Chondrocyte (in vitro differentiated cells): ENCODE measurements at places on chromosomes 7 and 10.

GRCh38 chr10:11993834-11994468 is 48.7 kb downstream of the UPF2 start:
- H3K4me3 ChIP-seq: no peak overlapping the region
- no peak for DNase-seq
- H3K4me1 ChIP-seq: no peaks in the 10 kb centered on the region
- H3K27me3 ChIP-seq: no peaks in the 10 kb centered on the region
- H3K27ac ChIP-seq: no peak overlapping the region

DNA sequence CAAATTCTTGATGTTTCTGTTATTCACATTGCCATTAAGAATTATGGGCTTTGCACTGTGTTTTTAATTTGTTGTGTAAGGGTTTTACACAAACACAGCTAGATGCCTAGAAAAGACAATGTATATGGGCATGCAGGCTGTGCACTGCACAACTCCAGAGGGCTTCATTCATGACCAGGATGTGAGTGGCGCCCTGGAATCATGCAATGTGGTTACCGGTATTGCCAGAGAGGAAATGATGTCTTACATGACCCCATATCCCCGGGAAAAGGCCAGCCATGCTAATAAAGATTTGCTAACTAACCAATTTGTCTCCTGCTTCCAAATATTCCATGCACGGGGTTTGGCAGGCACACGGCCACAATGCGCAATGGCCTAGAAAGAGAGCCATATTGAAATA is 16.9 kb downstream of the KCNMA1 start:
- H3K4me3 ChIP-seq: no peak overlapping the region
- DNase-seq: no peak
- peaks cover 19% of the 10 kb centered on the region for H3K4me1 ChIP-seq
- H3K36me3 ChIP-seq: peaks cover 2% of the 10 kb centered on the region

GRCh38 chr7:111368381-111369065 is 193.8 kb downstream of the IMMP2L start:
- no peaks in the 10 kb centered on the region for H3K27me3 ChIP-seq
- no peak overlapping the region for H3K27ac ChIP-seq
- H3K4me3 ChIP-seq: no peak overlapping the region
- H3K36me3 ChIP-seq: no peaks in the 10 kb centered on the region

DNA sequence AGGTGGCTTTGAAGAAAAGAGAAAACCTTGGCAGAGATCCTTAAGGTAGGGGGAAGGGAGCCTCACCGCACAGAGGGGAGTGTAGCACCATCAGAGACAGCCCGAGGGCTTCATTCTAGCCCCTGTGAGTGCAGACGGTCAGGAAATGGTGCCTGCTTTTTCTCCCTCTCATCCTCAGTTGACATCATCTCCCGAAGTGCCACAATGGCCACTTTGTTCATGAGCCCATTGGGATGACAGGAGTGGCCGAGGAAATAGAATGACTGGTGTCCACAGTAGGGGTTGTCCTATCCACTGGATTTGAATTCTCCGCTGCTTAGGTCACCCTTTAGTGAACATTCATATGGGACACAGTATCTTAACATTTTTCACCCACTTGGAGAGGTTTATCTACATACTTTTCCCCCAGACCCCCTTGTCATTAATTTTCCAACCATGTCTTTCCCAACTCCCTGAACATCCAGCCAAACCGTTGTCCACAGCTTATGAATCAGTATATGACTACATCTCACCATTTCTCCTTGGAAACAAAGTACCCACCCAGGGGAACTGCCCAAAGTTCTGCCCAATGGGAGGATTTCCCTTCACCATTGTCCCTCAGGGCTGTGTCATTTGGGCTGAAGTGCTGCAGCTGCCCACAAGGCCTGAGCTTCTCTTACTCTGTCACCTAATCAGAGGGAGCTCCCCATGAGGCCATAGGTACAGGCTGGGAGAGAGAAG is 108.8 kb downstream of the ADCY1 start:
- H3K4me1 ChIP-seq: no peaks in the 10 kb centered on the region
- H3K36me3 ChIP-seq: no peaks in the 10 kb centered on the region
- H3K4me3 ChIP-seq: no peak overlapping the region
- H3K27me3 ChIP-seq: peaks cover 2% of the 10 kb centered on the region

DNA sequence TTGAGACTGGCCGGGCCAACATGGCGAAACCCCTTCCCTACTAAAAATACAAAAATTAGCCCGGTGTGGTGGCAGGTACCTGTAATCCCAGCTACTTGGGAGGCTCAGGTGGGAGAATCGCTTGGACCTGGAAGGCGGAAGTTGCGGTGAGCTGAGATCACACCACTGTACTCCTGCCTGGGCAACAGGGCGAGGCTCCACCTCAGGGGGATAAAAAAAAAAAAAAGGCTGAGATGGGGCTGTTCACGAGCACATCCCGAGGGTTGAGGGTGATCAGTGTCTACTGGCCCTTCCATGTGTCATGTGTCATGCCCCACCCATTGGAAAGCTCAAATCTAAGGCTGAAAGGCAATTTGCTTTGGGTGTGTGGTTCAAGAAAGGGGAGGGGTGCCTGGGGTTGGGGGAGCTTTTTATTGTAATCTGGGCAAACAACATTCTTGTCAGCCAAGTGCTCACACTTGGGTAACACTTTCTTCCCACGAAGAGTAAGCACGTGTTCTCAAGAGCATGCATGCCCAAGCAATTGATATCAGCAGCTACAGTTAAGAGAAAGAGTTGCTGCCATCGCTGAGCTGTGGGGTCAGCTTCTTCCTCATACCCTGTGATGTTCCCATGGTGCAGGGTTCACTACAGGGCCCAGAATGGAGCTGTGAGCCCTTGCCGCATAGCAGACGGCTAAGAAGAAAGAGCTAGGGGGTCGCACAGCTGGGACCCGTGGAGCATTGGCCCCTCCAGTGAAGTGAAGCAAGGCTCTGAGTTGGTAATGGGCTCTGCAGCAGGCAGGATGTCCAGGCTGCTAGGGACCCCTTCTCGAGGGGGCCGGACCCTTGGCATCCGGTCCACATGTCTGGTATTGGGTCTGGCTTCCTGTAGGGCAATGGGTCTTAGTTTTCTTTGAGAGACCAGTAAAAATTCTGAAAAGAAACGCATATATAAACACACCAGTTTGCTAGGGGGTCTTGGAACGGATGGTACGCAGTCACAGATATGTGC is 9.9 kb upstream of the ACSL5 start:
- DNase-seq: no peak
- no peaks in the 10 kb centered on the region for H3K27me3 ChIP-seq
- no peak overlapping the region for H3K27ac ChIP-seq
- no peaks in the 10 kb centered on the region for H3K36me3 ChIP-seq

DNA sequence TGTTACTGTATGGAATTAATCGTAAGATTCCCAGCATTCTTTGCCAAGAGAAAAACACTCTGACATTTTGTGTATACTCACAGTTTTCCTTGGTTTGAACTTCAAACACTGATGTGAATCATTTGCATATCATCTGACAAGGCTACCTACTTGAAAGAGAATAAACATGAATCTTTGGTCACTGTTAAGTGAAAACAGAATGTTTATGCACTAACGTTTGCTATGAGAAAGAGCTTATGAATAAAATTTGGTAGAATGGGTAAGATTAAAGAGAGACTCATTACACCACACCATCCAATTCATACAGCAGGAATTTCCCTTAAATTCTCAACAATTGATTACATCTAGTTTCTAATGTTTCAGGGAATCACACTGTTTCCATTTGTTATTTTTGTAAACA is 46.6 kb downstream of the MACC1 start:
- no peaks in the 10 kb centered on the region for H3K27me3 ChIP-seq
- H3K27ac ChIP-seq: no peak overlapping the region
- no peaks in the 10 kb centered on the region for H3K4me1 ChIP-seq
- no peak for DNase-seq
- no peak overlapping the region for H3K4me3 ChIP-seq

GRCh38 chr10:69486922-69487730 is 35.9 kb downstream of the TSPAN15 start:
- H3K4me3 ChIP-seq: no peak overlapping the region
- H3K4me1 ChIP-seq: peaks cover 9% of the 10 kb centered on the region
- no peak overlapping the region for H3K27ac ChIP-seq
- peaks cover 8% of the 10 kb centered on the region for H3K36me3 ChIP-seq

- no peaks in the 10 kb centered on the region for H3K27me3 ChIP-seq
- peaks cover 17% of the 10 kb centered on the region for H3K4me1 ChIP-seq
- DNase-seq: no peak
- no peaks in the 10 kb centered on the region for H3K36me3 ChIP-seq
Measured at GRCh38 chr7:93980744-93981479, 23.2 kb downstream of the BET1 start.

GRCh38 chr7:47380325-47381133 is 201.4 kb downstream of the TNS3 start:
- no peaks in the 10 kb centered on the region for H3K27me3 ChIP-seq
- H3K4me1 ChIP-seq: peaks cover 95% of the 10 kb centered on the region
- H3K36me3 ChIP-seq: peaks cover 43% of the 10 kb centered on the region
- DNase-seq: no peak
- H3K4me3 ChIP-seq: no peak overlapping the region

DNA sequence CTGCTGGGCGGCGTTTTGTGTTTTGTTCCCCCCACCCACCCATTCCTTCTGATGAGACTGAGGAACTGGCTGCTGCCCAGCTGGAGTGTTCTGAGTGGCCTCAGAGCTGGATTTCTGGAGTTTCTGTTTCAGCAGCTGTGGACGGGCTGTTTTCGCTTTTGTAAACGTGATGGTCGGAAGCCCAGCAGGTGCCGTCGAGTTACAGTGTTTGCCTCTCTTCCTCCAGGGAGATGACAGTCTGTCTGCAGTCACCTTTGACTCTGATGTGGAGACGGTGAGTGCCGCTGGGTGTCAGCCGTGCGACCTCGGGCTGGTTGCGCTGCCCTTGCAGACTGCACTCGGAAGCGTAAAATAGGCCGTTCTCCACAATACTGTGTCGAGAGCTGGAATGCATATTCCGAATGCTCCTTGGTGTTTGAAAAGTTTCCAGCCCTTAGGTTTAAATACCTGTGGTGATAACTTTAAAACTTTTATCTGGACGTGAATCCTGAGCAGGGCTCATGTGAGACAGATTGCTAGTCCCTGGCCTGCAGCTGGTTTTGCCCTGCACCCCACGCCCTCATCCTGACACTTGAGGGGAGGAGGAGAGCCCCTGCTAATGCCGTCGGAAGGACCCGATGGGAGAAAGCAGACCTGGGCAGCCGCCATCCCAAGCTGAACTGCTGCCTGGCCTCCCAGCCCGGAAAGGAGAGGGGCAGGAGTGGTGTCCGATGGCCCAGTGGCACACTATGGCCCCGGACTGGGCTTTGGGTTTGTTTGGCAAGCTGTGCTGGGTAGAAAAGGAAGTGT is 8.3 kb downstream of the IQCE start:
- DNase-seq: no peak
- peaks cover 6% of the 10 kb centered on the region for H3K36me3 ChIP-seq
- H3K27ac ChIP-seq: peak overlapping the region; percentile 86
- peak overlapping the region; percentile 59 for H3K4me3 ChIP-seq
- H3K4me1 ChIP-seq: peaks cover 18% of the 10 kb centered on the region

DNA sequence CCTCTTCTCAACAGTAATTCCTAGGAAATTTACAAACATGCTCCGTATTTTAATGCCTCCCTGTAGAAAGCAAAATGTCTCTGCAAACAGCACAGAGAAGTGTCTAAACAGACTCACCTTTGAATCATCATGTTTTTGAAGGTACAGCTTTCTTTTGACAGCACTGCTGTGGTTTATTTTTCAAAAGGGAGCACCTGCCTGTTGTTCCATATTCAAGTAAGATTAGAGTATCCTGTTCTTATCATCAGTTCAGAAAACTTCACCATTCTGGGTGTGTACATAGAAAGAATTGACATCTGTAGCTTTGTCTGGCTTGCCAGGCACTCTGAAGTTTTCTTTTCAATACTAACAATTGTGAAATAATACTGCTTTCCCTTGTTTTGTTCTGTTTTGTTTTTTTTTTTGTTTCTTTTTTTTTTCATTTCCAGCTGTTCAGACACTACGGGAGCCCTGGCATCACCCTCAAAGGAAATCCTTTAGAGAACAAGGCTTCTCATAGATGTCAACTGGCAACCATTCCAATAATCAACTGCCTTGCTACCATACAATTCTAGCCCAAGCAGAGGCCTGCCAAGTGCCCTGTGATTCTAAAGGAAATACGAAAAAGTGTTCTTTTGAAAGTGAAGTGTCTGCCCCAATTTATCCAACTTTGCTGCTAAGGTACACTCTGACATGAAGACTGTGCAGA is 275.9 kb downstream of the PRPF18 start:
- H3K27me3 ChIP-seq: no peaks in the 10 kb centered on the region
- H3K36me3 ChIP-seq: peaks cover 12% of the 10 kb centered on the region
- H3K4me3 ChIP-seq: no peak overlapping the region
- no peak overlapping the region for H3K27ac ChIP-seq

GRCh38 chr10:97904018-97904381 is 54.4 kb downstream of the GOLGA7B start:
- H3K36me3 ChIP-seq: no peaks in the 10 kb centered on the region
- H3K4me1 ChIP-seq: no peaks in the 10 kb centered on the region
- H3K27ac ChIP-seq: no peak overlapping the region
- no peak overlapping the region for H3K4me3 ChIP-seq

DNA sequence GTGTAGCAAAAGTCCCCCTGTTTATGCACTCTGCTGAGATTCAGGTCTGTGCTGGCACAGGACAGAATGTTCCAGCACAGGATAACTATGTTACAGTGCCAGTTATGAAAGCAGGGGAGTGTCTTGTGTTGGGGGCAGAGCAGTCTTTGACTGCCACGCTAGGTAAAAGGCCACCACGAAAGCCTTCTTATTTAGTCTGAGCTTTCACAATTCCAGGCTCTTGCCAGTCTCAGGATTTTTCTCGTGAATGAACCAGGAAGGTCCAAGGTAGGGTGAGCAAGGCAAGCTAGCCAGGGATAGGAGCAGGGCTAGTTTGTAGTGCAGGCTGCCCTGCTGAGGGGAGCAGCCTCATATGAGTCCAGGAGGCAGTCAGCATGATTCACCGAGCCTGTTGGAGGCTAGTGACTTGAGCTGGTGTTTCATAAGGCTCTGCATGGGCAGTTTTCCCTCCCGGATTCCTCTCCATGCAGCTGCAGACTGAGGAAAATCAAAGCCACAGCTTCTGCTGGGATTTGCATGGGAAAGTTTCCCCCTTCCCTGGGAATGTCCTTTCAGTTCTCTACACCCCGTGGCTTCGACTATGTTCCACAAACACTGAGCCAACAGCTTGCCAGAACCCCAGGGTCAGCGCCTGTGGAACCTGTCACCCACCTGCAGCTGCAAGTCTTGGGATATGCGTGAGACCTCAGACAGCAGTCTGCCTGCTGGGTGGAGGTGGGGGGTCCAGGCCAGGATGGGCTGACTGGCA is 112.3 kb downstream of the JCAD start:
- H3K36me3 ChIP-seq: no peaks in the 10 kb centered on the region
- H3K27ac ChIP-seq: peak overlapping the region; percentile 92
- H3K4me3 ChIP-seq: peak overlapping the region; percentile 17

- no peaks in the 10 kb centered on the region for H3K4me1 ChIP-seq
- no peak overlapping the region for H3K4me3 ChIP-seq
- H3K27ac ChIP-seq: no peak overlapping the region
- peaks cover 3% of the 10 kb centered on the region for H3K27me3 ChIP-seq
- H3K36me3 ChIP-seq: no peaks in the 10 kb centered on the region
Measured at GRCh38 chr10:85204814-85205213, 876.4 kb downstream of the CCSER2 start.
